ENCODE measurements at places on chromosomes 7 and 10. TPM values are rescaled to one million over a fixed set of nuclear protein-coding genes. Genes with fewer than 3 reads are reported as not detected.
A peak's percentile ranks its signal among the peaks of the same experiment; 100 is the strongest.

The BTBD16 gene
- total RNA-seq: 0.78 TPM

GRCh38 chr7:101474178-101474577 lies 111.5 kb downstream of the COL26A1 start:
- no peak overlapping the region for H3K4me3 ChIP-seq
- no peak overlapping the region for H3K27ac ChIP-seq
- H3K4me1 ChIP-seq: no peaks in the 10 kb centered on the region
- no peak for DNase-seq
- no peaks in the 10 kb centered on the region for H3K36me3 ChIP-seq
- H3K27me3 ChIP-seq: no peaks in the 10 kb centered on the region

- no peaks in the 10 kb centered on the region for H3K36me3 ChIP-seq
- no peak for DNase-seq
- H3K4me1 ChIP-seq: no peaks in the 10 kb centered on the region
- no peak overlapping the region for H3K27ac ChIP-seq
- H3K4me3 ChIP-seq: no peak overlapping the region
These were observed 63.1 kb downstream of the PWWP2B start for GRCh38 chr10:132460071-132460470.

DNA sequence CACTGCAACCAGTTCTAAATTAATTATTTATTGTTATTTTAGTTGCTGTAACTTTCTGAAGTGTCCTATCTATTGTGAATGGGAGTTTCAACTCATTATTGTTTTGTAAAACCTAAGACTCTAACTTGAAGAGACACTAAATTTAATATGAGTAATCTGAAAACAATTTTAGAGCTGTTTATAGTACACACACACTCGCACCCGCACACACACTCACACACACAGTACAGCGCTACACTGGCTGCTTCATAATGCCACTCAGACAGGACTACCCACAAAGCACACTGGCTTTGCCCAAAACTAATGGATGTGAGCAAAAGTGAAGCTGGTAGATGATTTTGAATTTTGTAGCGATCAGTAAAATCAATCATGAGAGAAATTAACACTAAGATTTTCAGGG lies 238.9 kb upstream of the ETV1 start:
- H3K27me3 ChIP-seq: no peaks in the 10 kb centered on the region
- DNase-seq: no peak
- H3K4me1 ChIP-seq: no peaks in the 10 kb centered on the region

GRCh38 chr10:114173603-114173920 lies 441 bp downstream of the CCDC186 start:
- H3K27ac ChIP-seq: peak overlapping the region; percentile 49
- H3K4me1 ChIP-seq: peaks cover 18% of the 10 kb centered on the region

Measured in endothelial cell of umbilical vein (primary cell).